ENCODE measurements at places on chromosomes 11 and 22.

- no peak for DNase-seq
Measured at GRCh38 chr11:87198266-87198881, 160.6 kb downstream of the TMEM135 start.

DNA sequence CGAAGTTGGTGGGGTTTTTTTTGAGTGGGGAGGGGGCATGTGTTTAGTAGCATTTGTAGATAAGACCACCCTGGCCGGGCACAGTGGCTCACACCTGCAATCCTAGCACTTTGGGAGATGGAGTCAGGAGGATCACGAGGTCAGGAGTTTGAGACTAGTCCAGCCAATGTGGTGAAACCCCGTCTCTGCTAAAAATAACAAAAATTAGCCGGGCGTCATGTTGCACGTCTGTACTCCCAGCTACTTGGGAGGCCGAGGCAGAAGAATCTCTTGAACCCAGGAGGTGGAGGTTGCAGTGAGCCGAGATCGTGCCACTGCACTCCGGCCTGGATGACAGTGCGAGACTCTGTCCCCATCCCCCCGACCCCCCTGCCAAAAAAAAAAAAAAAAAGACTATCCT, 34.6 kb downstream of the CECR2 start:
- DNase-seq: no peak

DNA sequence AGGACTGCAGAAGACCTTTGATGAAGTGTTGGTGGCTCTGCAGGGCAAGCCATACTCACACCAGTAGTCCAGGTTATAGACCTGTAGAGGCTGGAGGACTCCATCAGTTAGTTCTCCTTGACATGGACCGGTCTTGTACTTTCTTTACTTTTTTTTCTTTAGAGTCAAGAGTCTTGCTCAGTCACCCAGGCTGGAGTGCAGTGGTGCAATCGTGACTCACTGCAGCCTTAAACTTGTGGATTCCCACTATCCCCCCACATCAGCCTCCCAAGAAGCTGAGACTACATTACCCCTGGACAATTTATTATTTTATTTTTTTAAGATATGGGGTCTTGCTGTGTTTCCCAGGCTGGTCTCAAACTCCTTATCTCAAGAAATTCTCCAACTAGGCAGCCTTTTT, 49.6 kb upstream of the E2F8 start:
- DNase-seq: no peak

GRCh38 chr11:115869780-115870431, 365.7 kb upstream of the CADM1 start:
- DNase-seq: peak; percentile 39

GRCh38 chr22:23380911-23381310, 199.2 kb downstream of the IGLL1 start:
- DNase-seq: no peak

- DNase-seq: no peak
Measured at GRCh38 chr11:1497600-1497999, 11.0 kb upstream of the MOB2 start.

DNA sequence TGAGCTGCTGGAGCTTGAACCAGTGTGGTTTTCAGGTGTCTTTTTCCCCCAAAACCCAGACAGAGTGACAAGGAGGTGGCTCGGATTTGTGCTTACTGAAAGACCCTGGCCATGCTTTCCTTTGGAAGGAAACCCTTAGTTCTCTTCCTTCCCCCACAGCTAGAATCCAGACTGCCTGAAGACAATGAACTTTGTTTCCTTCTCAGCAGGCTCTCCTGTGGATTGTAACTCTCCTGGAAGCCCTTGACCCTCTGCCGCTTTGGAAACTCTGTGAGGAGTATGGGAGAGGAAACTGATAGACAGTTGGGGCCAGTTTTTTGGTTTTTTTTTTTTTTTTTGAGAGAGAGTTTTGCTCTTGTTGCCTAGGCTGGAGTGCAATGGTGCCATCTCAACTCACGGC, 62.1 kb upstream of the SESN3 start:
- DNase-seq: no peak

DNA sequence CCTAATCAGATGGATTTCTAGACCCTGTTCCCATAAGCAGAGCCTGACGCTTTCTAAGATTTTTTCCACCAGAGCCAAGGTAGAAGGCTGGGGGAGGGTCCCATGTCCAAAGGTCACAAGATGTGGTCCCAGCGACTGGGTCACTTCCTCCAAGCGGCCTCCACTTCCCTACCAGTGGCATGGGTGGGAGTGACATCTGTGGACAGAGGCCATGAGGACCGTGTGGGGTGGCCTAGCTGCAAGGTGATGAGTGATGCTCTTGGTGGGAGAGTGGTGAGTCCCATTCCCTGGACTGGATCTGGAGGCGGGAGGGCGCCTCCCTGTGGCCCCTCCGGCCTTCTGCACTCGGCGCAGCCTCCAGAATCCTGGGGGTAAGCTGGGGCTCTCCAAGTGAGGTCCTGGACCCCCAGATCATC, 32.4 kb upstream of the PRR5 start:
- DNase-seq: peak; percentile 11

DNA sequence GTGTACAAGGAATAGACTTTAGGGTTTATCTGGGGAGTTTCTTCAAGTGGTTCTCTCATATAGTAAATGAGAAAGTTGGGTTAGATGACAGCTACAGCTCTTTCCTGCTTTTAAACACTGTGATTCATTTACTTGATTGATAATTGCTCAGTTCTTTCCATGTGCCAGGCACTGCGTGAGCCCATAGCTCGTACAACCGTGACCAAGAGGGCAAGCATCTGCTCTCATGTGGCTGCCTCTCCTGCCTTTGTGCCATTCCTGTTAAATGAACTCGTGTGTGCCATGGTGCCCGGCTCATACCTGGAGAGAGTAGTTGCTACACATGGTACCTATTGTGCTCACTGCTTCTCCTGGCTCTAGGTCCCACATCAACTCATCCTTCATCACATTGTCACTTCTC, 206.3 kb downstream of the SNX19 start:
- DNase-seq: no peak

- no peak for DNase-seq
Measured at GRCh38 chr22:36913427-36914389, at the start of gene CSF2RB. CSF2RB (plus strand) TSS chr22:36913628; CDS start chr22:36922208, 8,580 bp downstream.

DNA sequence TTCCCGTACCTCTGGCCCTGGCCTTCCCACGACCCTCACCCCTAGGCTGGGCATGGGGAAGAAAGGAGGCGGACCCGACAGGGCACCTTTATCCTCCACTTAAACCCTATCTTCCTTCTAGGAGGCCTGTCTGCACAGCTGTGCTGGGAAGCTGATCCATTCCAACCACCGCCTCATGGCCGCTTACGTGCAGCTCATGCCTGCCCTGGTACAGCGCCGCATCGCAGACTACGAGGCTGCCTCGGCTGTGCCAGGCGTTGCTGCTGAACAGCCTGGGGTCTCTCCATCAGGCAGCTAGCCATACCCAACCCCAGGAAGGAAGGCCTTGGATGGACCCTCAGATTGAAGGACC, 599 bp downstream of the TIMM10B start:
- no peak for DNase-seq

- no peak for DNase-seq
Measured at GRCh38 chr11:1966531-1966930, 19.4 kb downstream of the MRPL23 start.

- peak; percentile 35 for DNase-seq
Measured at GRCh38 chr11:75577207-75577606, 15.2 kb downstream of the SERPINH1 start.

DNA sequence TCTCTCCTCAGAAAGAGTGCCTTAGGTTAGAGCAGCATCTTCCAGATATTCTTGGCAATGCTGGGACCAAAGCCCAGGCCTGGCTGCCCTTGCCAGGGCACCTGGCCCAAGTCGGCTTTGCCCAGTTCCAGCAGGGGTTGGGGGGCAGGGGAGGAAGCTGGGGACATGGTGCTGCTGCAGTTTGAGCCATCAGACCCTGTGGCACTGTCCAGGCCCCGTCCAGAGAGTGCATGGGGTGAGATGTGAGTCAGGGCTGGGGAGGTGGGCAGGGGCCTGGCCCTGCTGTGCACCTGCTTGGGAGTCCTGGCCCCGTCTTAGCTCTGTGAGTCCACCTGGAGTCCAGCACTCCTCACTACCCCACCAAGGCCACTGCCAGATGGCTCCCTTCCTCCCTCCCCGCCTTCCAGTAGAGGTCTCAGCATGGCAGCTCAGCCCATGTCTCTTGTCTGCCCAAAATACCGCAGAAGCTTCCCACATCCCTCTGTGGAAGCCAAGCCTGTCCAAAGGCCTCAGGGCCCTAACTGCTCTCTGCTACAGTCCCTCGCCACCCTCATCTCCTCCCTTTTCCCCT, 16.6 kb downstream of the DERL3 start:
- no peak for DNase-seq

- no peak for DNase-seq
Measured at GRCh38 chr11:76856106-76856505, 4.6 kb upstream of the ACER3 start.

- DNase-seq: no peak
Measured at GRCh38 chr22:19652316-19652715, 62.0 kb upstream of the SEPTIN5 start.

DNA sequence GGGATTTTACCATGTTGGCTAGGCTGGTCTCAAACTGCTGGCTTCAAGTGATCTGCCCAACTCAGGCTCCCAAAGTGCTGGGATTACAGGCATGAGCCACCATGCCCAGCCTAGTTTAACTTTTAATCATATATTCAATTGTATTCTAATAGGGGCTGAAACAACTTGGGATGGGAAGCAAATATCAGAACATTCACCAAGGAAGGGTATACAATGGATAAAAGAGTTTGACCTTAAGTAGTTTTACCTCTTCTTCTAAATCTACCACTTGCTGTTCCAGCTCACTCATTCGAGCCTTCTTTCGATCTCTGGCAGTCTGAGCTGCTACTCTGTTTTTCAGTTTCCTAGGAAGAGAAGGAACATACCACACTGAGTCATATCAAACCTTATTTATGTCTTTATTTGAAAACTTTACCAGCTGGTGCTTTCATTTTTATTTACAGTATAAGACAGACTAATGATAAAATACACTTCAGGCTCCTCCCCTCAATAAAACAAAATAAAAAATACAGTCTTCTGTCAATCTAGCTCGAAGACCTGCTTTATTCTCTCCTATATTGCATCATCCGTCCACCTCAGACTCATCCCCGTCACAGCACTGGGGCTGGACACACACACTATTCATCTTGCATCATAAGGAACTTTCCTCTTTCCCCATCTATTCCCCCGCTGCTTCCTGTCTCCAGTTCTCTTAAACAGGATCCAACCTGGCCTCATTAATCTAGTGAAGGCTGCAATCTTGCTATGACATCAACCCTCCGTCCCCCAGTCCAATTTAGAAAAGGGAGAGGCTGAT, 1.4 kb downstream of the XBP1 start:
- peak; percentile 93 for DNase-seq

DNA sequence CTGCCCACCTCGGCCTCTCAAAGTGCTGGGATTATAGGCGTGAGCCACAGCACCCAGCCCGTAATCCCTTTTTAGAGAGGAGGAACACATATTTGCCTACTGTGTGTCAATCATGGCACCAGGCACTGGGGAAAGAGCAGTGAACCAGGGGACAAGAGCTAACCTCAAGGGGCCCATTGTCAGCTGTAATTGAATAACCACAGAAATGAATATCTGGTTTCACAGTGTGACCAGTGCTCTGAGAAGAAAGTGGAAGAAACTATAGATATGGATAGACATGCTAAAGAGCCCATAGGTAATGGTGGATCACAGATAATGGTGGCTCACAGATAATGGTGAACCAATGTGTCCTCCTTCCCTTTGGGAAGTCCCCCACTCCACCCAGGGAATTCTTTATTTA, 8.6 kb upstream of the KCTD14 start:
- DNase-seq: no peak

GRCh38 chr22:37213218-37213855, 1.1 kb upstream of the SSTR3 start:
- DNase-seq: no peak

DNA sequence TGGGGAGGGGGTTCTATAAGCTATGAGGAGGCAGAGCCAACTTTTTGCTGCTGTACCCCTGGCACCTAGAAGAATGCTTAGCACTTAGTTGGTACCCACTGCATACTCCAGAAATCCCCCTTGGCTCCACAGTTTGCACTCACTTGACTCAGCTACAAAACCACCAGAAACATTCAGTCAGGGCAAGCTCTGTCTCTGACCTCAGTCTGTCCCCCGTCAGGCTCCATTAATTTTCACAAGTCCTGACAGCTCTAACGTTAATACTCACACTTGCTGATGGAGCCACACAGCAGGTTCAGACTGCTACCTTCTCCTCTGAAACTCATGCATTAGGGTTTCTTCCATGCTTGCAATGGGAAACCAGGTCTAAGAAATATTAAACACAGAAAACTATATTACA, 81.7 kb downstream of the MPPED2 start:
- no peak for DNase-seq

DNA sequence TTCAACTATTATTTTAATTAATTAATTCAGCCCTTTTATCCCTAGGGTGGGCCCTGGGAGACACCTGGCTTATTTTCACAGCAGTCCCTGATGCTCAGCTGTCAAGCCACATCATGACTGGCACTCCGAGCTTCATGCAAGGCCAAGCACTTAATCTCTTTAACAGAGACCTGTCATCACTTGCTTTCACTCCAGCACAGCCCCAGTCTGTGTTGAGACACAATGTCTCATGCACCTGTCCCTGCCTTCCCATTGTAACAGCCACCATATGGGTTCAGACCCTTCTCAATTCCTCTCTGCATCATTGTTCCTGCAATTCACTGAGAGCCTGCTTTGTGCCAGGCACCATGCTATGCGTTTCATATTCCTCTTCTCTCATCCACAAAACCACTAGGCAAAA, 222.2 kb upstream of the TENM4 start:
- no peak for DNase-seq

- DNase-seq: no peak
Measured at GRCh38 chr22:30368420-30368819, 11.6 kb downstream of the CCDC157 start.

- no peak for DNase-seq
Measured at GRCh38 chr22:35664955-35665587, 16.8 kb downstream of the APOL6 start.

DNA sequence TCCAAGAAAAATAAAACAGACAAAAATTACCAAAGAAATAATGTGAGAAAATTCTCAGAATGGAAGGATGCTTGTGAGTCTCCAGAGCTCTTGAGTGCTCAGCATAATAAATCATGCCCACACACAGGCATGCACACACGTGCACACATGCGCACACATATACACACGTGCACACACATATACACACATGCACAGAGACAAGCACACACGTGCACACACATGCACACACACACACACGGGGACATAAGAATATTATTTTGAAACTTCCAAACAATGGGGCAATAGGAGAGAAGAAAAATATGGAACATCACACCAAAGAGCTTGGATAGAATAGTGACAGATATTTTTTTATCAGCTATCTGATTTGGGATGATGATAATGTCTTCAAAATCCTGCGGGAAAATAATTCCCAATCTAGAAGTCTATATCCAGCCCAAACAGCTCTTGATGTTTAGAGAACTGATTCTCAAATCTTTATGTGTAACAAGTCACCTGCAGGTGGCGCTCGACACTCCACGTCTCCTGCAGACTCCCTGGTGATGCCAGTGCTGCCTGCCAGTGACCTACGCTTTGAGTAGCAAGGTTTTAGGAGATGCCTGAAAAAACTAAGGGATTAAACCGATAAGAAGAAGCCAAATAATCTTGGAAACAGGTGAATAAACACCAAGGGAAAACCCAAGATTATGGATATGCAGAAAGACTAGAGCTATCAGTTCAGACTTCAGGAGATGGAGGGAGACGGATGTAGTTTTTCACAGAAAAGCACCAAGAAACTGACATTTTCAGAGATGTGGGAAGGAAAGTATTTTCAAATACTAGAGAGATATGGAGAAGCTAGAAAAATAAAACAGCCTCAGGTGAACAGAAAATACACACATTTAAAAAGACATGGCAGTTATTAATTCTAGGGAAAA, 743.6 kb downstream of the ETS1 start:
- peak; percentile 66 for DNase-seq

- peak; percentile 81 for DNase-seq
Measured at GRCh38 chr11:74276581-74276980, 34.9 kb downstream of the P4HA3 start.
